HS-5 (cell line): ENCODE measurements at places on chromosomes 7 and 10.

DNA sequence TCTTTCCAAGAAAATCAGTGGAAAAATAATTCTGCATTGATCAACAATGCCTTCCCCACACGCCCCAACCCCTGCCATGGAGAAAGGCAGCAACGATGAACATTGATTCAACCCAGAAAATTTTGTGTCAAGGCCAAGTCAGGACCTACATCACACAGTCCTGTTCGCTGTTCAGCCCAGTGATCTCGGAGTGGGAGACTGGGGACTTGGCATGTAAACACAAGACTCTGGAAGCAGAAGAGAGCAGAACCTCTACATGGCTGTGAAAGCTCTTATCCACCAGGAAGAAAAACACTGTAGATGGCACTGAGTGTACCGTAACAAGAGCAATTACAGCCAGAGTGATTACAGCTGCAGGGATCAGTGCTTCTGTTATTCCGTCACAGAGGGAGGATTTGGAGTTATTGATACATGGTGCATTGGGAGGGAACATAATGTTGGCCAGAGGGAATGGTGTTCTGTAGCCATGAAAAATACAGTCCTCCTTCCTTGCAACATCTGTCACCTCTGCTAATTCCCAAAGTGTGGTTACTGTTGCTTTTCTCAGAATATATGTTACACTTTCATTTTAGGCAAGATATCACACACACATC, 136.6 kb downstream of the IQUB start:
- no peak for DNase-seq

GRCh38 chr7:50068850-50069551, 24.0 kb downstream of the ZPBP start:
- peak; percentile 30 for DNase-seq

GRCh38 chr7:2764621-2765020, 76.6 kb downstream of the AMZ1 start:
- DNase-seq: no peak

- no peak for DNase-seq
These were observed 71.8 kb upstream of the LOXL4 start for GRCh38 chr10:98339799-98340198.

DNA sequence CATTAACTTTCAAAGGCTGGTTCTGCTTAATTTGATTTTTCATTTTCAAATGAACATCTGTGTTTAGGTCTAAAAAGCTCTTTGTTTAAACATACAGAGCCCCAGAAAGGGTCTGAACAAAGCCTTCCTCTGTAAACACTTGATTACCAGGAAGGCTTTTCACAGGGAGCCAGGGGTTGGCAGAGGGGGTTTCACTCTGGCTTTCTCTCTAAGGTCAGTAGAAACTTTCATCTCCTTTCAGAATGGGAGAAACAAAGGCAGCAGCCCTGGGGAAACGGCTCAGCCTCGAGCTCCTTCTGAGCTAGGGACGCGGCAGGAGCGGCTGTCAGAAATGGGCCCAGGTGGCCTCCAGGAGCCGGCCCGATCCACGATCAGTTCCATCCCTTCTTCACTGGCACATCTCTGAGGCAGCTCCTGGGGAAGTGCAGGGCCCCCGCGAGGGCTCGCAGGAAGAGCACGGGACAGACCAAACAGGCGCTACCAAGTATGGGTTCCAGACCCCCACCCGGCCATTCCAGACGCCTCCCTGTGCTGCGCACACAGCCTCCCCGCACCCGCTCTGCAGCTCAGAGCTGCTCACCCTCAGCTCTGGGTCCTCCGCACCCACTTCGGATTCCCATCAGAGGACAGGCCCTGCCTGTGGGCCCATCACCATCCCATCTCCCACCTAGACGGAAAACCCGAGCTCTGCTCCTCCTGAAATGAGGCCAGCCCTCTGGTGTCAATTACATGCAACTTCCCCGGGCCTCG, 124.1 kb downstream of the MAD1L1 start:
- no peak for DNase-seq

- no peak for DNase-seq
These were observed 4.1 kb downstream of the ARMC3 start for GRCh38 chr10:22931948-22932347.

GRCh38 chr7:128055637-128056036, 24.4 kb upstream of the LRRC4 start:
- no peak for DNase-seq

DNA sequence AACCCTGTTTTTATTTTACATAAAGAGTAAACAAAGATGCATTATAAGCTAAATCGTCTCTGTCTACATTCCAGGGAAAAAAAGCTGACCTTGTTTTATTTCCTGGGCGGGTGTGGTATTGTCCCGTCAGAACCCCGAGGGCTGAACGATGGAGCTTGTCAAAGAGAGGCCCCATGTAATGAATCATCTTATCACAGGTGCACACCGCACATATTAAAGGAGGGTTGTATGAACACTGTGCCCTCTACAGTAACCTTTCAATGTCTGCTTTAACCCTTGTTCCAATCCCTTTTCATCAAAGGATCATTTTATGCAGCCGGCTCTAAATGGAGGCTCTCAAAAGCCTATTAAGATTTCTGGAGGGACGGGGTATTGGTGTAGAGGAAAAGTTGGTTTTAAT, 158.5 kb upstream of the YAE1 start:
- DNase-seq: no peak

- DNase-seq: no peak
These were observed 13.9 kb downstream of the TSPAN14 start for GRCh38 chr10:80468002-80468401.

- peak; percentile 35 for DNase-seq
These were observed 58.3 kb upstream of the EGFR start for GRCh38 chr7:54960517-54960916.

- no peak for DNase-seq
These were observed 35.7 kb downstream of the CBX3 start for GRCh38 chr7:26237035-26237807.

DNA sequence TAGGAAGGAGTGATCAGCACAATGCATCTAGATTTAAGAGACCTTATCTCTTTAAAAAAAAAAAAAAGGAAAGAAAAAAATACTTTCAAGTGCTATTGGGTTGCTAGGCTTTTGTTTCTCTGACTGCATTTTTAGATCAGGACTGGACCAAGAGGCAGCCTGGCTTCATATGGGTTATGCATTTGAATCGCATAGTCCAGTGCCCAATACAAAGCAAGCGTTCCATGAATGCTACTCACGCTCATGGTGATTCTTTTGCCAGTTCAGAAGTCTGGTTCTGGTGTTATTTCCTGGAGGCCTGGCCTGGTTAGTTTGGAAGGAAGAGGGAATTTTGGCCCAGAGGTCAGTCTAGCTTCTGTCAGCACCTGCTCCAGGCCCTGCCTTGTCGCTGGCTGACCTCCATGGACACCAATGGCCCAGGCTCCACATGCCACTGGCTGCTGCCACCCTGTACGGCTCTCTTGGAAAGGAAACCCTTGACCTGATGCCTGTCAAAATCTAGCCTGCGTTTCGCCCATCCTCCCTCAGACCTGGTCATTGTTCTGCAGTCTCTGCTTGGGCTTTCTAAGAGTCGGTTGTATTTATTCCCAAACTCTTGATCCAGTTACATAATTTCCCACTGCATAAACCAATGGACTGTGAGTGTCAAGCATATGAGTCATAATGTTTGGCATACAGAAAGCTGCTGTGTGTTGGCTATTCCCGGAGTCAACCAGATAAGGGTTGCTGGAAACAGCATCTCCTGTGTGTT, 74.3 kb upstream of the MKX start:
- peak; percentile 16 for DNase-seq

DNA sequence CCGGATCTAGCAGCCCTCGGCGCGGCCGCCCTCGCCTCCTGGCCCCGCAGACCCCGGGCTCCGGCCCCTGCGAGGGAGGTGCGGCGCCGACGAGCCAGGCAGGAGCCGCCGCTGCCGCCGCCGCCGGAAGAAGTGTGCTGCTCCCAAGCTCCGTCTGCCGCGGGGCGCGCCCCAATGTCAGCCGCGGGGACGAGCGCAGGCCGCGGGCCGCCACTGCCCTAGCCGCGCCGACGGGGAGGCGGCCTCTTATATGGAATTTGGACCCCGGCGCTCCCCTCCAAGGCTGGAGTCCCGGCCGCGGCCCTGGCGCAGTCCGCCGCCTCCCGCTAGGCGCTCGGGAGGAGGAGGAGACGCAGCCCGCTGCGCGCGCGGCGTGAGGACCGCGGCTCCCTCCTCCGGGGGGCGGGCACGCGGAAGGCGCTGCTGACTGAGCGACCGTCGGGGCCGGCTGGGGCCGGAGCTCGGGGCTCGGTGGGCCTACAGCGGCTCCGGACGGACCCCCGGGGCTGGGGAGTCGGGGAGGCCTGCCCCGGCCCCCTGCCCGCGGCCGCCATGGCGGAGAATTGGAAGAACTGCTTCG, at the start of gene TRIM8:
TSS of gene TRIM8 (plus strand) at position 414 of the 580 bp plus-strand sequence. CDS start at position 553, 139 bp downstream.
- DNase-seq: no peak

- DNase-seq: no peak
These were observed 228.5 kb downstream of the TCERG1L start for GRCh38 chr10:131082991-131083481.

- DNase-seq: no peak
These were observed 40.2 kb downstream of the PDSS1 start for GRCh38 chr10:26737730-26738129.

GRCh38 chr7:32890010-32890792, 1.4 kb downstream of the KBTBD2 start:
- no peak for DNase-seq

GRCh38 chr7:40105879-40106473, 28.4 kb downstream of the MPLKIP start:
- no peak for DNase-seq

- DNase-seq: no peak
These were observed 23.2 kb upstream of the BMPR1A start for GRCh38 chr10:86733260-86733671.

DNA sequence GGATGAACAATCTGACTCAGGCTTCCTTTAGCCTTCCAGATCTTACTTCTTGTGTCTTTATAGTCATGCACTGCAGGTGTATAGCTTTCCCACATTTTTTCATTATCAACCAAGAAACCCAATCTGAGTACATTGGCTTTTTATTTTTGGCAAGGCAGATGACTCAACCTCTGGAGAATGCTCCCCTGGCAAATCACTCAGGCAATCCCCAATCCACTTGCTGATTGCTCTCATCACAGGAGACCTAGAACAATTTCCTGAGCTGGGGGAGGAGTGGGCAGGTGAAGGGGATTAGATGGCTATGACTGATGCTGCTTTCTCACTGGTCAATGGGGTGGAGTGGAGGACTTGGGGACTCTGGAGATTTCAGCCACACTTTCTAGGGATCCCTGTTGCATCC, 134.4 kb downstream of the SLC16A9 start:
- DNase-seq: peak; percentile 11

- no peak for DNase-seq
These were observed 355.3 kb downstream of the FGFR2 start for GRCh38 chr10:121242741-121243608.

GRCh38 chr10:32073128-32073527, 16.9 kb upstream of the KIF5B start:
- no peak for DNase-seq

DNA sequence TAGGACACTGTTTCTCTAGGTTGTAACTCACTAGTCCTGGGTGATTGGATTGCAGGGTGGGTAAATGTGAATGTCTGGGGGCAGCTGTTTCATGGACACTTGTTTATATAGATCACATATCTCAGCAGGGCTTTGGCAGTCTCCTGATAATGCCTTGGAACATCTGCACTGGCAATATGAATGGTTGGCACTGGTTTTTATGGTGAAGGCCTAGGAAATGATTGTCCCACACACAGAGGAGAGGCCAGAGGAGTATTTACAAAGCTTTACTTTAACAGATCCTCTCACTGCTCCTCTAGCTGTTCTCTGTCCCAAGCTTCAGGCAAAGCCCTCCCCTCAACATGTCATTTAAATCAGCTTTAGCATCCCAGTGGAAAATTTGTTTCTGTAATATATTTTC, 171.3 kb upstream of the STEAP4 start:
- no peak for DNase-seq

GRCh38 chr7:111229916-111230315, 139.0 kb downstream of the LRRN3 start:
- DNase-seq: no peak

- no peak for DNase-seq
These were observed 1.1 kb upstream of the GAD2 start for GRCh38 chr10:26215396-26215934.

DNA sequence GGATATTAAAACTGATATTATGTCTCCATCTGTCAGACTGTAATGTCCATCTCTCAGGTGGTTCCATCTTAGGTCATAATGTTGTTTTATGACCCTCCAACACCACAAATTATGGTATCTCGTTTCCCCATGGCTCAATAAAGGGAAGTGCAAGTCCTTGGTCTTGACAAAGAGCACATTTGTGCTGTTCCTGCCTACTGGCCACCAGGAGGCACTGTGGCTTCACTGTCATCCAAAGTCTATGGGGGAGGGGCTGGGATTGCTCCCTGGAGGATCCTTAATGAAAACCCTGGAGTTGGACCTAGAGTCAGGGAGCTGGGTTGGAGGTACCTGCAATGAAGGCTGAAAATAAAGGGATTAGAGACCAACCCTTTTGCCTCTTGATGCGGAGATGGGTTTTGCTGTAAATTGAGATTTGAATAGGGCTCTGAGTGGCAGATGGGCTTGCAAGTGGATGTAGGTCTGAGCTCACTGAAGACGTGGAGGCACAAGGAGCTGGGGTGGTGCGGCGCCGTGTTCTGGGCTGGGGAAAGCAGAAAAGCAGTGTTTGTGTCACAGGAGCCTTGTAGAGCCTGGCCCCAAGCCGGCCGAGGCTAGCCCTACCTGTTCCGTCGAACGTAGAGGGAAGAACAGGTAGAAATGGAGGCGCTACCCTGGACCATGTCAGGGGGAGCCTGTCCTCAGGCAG, 180.5 kb upstream of the PRSS58 start:
- no peak for DNase-seq

- no peak for DNase-seq
These were observed 10.9 kb downstream of the OGDHL start for GRCh38 chr10:49751216-49751615.

DNA sequence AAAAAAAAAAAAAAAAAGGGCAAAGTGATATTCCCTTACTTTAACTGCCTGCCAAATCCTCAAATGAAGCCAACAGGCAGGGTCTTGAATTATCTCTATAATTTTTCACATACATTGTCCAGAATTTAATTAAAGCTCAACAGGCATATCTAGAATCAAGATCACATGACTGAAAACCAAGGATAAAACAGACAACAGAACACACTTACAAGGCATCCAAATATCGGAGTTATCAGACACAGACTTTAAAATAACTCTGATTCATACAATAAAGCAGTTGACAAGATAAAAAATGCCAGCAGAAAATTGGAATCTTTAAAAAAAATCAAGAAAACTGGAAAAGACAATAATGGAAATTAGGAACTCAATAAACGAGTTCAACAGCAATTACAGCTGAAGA, 10.7 kb downstream of the CYTH3 start:
- DNase-seq: no peak

GRCh38 chr7:100837099-100837836, 9.9 kb upstream of the EPHB4 start:
- no peak for DNase-seq

- DNase-seq: no peak
These were observed 273.7 kb downstream of the SEMA3D start for GRCh38 chr7:84912993-84913635.
